ENCODE measurements at places on chromosomes 13 and 19. TPM values are rescaled to one million over a fixed set of nuclear protein-coding genes. Genes with fewer than 3 reads are reported as not detected.

DNA sequence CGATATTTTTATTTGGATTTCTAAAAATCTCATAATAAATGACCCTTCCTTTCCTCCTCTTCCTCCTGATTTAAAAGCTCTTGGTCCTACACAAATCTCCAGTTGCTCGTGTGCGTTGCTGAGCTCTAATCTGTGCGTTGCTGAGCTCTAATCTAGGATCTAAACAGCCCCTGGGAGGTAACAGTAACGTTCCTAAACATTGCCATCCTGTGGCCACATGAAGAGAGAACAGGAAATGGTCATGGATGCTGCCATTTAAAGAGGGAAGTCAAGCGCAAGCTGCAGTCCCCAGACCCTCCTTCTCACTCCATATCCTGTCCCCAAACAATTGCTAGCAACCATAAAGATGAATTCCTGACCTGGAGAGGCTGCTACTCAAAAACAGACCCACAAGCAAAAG is 170.8 kb downstream of the NUFIP1 start:
- DNase-seq = no peak

DNA sequence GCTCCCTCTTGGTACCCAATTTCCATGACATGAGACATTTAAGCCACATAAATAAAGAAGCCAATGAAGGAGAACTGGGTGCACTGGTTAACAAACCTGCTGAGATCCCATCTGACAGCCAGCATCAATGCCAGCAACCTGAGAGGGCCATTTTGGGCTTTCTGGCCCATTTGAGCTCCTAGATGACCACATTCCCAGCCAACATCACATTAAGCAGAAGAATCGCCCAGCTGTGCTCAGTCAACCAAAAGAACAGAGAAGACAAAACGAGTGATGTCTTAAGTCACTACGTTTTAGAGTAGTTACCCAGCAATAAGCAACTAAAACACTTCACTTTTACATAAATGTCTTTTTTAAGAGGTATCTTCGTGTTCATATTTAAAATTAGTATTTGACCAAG is 21.9 kb downstream of the LCP1 start:
- no peak for DNase-seq

GRCh38 chr19:11694533-11695439 is 44.0 kb downstream of the ZNF823 start:
- DNase-seq = peak; percentile 94

- DNase-seq = no peak
Observed at GRCh38 chr19:54137699-54138488, at the start of gene CNOT3. Gene CNOT3, plus strand, starts transcription at chr19:54137762. Its CDS starts 5,217 bp downstream, at chr19:54142979.

DNA sequence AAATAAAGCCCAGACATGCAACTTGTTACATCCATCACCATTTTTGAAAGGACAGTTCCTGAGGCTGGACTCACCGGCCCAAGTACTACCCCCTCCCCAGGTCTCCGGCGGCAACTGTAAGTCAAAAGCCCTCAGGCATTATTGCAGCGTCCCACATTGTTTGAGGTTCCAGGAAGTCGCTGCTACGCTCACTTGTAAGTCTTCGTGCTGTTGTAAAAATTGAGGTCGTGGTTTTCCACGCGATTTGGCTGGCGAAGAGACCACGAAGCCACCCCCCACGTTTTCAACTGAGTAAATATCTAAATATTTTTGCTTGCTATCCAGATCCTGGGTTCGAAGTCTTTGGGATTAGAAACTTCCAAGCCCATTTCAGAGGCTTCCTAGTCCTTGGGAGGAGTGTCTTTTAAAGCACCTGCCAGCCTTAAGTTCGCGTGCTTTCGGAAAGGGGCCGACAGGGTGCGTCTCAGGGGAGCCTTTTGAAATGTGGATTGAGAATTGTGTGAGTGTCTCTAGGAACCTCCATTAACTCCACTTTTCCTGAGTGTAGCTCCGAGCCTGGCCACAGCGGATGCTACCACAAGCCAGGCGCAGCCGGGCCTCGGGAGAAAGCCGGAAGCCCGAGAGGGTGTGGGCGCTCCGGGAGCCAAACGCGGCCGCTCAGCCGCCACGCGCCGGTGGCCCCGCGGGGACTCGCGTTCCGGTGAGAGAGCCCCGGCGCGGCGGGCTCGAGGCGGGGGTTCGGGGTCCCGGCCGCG is 434 bp upstream of the FNDC3A start:
- DNase-seq = peak; percentile 59

DNA sequence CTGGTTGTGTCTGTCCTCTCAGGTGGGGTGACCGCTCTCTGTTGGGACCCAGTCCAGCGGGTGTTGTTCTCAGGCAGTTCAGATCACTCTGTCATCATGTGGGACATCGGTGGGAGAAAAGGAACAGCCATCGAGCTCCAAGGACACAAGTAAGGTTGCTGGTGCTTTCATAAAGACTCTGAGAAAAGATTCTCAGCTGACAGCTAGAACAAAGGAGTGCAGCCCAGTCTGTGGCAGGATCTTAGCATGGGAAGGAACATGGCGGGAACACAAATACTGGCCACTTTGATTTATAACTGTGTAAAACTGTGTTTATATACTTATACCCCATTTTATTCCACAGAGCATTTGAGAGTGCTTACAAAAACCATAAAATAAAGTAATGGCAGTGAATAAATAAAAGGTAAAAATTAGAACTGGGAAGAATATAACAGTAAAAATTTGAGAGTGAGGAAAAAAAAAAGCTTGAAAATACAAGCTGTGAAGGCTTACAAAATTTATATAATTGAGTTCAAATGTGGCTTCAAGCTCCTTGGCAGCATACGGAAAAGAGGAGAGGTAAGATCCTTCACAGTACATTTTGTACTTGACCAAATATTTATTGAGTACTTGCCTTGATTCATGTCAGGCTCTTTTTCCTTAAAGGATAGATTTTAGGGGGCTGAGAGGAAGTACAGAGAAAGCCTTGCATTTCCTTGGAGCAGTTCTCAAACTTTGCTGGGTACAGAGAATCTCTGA is 64.8 kb downstream of the DHRS12 start:
- no peak for DNase-seq

GRCh38 chr13:37889102-37889501 is 19.5 kb upstream of the TRPC4 start:
- no peak for DNase-seq

DNA sequence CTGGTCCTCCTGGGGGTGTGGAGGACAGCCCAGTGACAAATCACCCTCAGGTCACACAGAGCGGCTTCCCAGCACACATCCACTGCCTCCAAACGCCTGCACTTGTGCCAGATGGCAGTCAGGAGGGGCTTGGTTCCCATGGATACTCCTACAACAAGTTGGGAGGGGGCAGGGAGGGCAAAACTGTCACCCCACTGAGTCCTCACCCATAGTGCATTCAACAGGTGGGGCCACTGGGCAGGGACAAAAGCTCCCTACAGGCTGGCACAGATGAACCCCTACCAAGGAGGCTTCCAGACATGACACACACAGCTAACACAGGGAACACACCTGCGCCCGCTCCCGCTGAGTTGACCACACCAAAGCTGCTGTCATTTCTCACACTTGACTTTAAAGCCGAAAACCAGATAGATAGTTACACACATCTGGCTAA is 120.5 kb downstream of the STK24 start:
- DNase-seq = no peak

- DNase-seq = peak; percentile 27
Observed at GRCh38 chr19:48991873-48992580, 1.1 kb downstream of the GYS1 start.

DNA sequence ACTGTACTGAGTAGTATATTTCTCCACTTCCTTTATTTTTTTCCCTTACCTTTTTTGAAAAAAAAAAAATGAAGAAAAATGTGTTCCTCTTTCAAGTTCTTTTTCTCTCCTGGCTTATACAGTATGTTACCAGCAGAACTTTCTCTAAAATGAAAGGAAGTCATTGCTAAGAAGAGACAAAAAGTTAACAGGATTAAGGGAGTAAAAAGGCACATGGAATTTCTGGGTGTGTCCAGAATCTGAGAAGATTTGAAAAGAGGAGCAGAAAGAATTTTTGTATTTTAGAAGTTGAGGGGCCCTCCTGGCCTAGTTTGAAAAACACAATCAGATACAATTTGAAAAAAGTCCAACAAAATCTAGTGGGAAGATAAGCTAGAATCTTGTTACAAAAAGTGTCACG is 21.0 kb upstream of the TRIM13 start:
- no peak for DNase-seq

DNA sequence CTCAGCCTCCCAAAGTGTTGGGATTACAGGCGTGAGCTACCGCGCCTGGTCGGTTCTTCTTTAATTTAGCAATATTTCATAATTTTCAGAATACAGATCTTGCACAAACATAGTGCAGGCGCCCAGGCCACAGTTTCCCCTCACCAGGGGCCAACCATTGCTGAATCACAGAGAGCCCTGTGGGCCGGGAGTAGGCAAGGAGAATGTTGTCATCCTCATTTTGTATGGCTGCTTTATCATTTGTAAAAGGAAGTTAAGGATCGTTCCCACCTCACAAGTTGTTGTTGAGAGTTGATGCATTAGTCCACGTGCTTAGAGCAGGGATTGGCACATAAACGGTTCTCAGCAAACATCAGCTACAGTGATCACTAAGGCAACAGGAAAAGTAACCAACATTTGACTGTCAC is 30.2 kb downstream of the MEIS3 start:
- no peak for DNase-seq

DNA sequence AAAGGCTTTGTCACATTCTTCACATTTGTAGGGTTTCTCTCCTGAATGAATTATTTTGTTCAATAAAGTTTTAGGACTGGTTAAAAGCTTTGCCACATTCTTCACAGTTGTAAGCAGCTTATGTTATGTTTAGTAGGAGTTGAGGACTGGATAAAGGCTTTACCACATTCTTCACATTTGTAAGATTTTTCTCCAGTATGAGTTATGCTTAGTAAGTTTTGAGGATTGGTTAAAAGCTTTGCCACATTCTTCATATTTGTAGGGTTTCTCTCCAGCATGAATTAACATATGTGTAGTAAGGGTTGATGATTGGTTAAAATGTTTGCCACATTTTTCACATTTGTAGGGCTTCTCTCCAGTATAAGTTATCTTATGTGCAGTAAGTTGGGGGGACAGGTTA is 79.9 kb downstream of the ZNF431 start:
- no peak for DNase-seq

- DNase-seq = no peak
Observed at GRCh38 chr13:51760592-51760991, 43.4 kb downstream of the DHRS12 start.

DNA sequence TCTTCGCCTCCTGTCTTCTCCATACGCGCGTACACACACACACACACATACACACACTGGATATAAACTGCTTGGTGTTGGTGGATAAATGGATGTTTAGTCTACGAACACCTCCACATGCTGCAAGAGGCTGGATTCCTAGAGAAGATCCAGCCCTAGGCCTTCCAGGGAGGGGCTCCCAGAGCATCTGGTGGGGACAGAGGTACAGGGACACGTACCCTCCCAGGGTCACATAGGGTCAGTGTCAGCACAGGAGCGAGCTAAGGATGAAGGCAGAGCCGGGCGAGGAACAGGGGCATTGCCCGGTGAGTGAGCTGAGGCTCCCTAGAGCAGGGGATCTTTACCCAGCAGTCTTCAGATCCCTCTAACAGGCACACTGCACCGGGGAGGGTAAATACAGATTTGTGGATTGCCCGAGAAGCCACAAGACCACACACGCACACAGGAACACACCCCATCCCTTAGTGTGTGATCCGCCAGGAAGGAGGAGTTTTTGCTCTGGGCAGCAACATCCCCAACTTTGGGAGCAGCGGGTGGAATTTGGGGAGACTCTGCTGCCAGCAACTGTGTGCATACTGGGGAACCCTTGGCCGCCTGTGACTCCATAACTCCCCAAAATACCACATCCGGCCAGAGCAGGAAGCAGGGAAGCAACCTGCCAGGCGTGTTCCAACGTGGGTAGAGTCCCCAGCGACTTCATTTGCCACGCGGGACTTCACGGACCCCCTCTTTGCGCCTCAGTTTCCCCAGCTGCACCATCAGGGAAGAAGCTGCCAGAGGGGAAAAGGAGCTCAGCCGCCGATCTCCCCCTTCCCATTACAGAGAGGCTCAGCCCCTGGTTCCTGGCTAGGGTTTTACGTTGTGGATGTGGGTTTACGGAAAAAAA is 5.8 kb upstream of the TLE2 start:
- DNase-seq = peak; percentile 68

DNA sequence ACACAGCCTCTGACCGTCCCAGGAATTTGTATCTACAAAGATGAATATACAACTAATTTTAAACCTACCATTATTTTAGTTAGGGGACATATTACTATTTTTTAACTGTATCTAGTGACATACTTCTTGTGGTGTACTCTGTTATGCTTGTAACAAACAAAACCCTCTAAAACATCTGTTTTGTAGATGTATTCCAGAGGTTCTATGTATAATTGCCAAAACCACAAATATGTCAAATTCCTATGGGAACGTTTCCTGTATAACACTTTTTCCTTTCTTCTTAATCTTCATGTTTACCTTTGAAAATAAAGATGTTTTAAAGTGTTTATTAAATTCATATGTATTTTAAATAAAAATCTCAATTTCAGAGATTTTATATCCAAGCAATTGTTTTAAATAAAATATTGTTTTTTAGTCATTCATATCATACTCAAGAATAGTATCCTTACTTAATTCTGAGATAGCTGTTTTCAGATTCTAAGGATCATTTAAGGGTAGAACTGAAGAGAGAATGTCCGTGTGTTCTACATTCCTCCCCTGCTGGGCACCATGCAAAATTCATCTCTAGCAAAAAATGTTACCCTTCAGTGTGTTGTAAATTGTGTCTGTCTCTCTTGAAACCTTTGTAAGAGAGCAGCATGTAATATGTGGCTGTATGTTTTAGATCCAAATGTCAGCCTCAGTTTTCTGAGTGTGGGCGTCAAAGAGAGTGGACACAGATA is 1327.7 kb downstream of the EFNB2 start:
- no peak for DNase-seq

The OR7G3 gene
- not detected for polyA plus RNA-seq

The DAND5 gene
- polyA plus RNA-seq = 0.21 TPM

The LPAR2 gene
- 36.2 TPM for polyA plus RNA-seq

The CBARP gene
- polyA plus RNA-seq = 2.5 TPM

The ZNF552 gene
- 18.1 TPM for polyA plus RNA-seq

The ZNF563 gene
- polyA plus RNA-seq = 4.0 TPM

The WDR88 gene
- 0.94 TPM for polyA plus RNA-seq

The TMPRSS9 gene
- polyA plus RNA-seq = 0.91 TPM

All from right lung (tissue), 10 donors.